Stimulated activated CD4-positive, alpha-beta T cell treated with anti-CD3 and anti-CD28 coated beads, Interleukin-1b, Interleukin-23, amount 100 ng/mL, for 48 hours (primary cell): ENCODE measurements at places on chromosomes 6 and 20.
A peak's percentile ranks its signal among the peaks of the same experiment; 100 is the strongest.

DNA sequence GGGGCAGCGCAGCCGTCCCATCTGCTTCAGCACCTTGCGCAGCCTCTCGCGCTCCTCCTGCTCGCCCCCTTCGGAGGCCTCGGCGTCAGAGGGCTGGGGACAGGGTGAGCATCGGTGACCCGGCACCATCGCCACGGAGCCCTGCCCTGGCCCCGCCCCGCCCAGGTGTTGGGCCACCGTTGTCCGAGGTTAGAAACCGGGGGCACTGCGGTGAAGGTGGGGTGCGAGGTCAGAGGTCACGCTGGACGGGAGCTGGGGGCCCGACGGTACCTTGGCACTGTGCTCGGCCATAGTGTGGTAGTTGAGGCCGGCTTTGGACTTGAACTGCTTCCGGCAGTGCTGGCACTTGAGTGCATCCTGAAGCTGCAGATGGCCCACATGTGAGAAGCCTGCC lies 6.4 kb downstream of the ZNF512B start:
- no peak for DNase-seq

GRCh38 chr20:60372275-60372674 lies 414.1 kb downstream of the CDH26 start:
- DNase-seq = no peak

- DNase-seq = no peak
Observed at GRCh38 chr20:19823971-19824370, 65.9 kb downstream of the RIN2 start.

DNA sequence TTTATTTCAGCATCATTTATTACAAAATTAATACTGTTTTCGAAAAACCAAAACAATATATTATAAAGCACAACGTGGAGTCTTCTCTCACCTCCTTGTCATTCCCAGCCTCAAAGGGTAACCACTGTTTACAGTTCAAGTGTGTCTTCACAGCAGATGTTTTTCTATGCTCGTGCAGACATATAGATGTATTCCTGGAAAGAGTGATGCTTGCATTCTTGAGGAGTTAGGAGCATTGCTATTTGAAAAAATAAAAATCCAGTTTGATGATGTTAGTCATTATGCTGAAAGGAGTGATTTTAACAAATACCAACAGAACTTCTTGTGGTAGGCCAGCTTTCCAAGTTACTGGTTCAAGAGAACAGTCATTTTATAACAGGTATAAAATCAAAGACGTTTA lies 234.9 kb downstream of the BCKDHB start:
- no peak for DNase-seq

GRCh38 chr6:17015551-17016381 lies 86.1 kb upstream of the STMND1 start:
- peak; percentile 17 for DNase-seq

GRCh38 chr6:110776413-110776812 lies 38.9 kb downstream of the CDK19 start:
- DNase-seq = no peak

- DNase-seq = no peak
Observed at GRCh38 chr6:167676666-167677421, 149.9 kb upstream of the AFDN start.

GRCh38 chr6:123000244-123000770 lies 4.3 kb downstream of the CLVS2 start:
- no peak for DNase-seq

GRCh38 chr6:167115054-167115453 lies 7.8 kb upstream of the CCR6 start:
- DNase-seq = no peak

DNA sequence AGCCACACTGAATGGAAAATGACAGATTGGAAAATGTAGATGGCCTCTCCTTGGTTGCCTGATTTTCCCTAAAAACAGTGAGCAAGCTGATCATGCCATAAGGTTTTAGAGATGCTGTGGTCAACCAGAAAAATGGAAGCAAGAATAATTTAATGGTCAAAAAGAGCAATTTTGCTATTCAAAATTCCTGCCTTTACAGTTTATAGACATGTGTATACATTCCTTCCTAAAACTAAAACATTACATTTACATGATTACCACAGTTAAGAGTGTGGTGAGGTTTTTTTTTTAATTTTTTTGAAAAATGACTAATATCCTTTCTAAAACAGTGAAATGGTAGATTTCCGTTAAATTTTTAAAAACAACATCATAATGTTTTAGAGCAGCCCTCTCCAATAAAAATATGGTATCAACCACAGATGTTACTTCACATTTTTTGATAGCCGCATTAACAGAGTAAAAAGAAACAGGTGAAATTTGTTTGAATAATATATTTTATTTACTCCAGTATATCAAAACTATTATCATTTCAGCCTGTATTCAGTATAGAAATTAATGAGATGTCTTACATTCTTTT lies 407.0 kb upstream of the SOX4 start:
- DNase-seq = no peak

- no peak for DNase-seq
Observed at GRCh38 chr20:61748376-61748775, 317.3 kb downstream of the TAF4 start.
